ENCODE measurements at places on chromosomes 5 and 9. TPM values are rescaled to one million over a fixed set of nuclear protein-coding genes. Genes with fewer than 3 reads are reported as not detected.

Gene ADCY2
- total RNA-seq: 5.7 TPM

Gene AQP7
- 3.7 TPM for total RNA-seq

Gene NEURL1B
- 7.6 TPM for total RNA-seq

Gene PCDHB12
- total RNA-seq: 2.3 TPM

Gene LTC4S
- 4.0 TPM for total RNA-seq

Gene TUSC1
- 3.4 TPM for total RNA-seq

- H3K27me3 ChIP-seq: no peaks in the 10 kb centered on the region
- DNase-seq: no peak
- no peak overlapping the region for H3K4me3 ChIP-seq
- no peaks in the 10 kb centered on the region for H3K36me3 ChIP-seq
Measured at GRCh38 chr9:12133416-12133815, 559.8 kb upstream of the TYRP1 start.

GRCh38 chr5:103410172-103410571 is 151.6 kb downstream of the MACIR start:
- H3K4me3 ChIP-seq: no peak overlapping the region
- peaks cover 30% of the 10 kb centered on the region for H3K4me1 ChIP-seq
- H3K27me3 ChIP-seq: no peaks in the 10 kb centered on the region
- no peak for DNase-seq
- no peak overlapping the region for H3K27ac ChIP-seq
- no peaks in the 10 kb centered on the region for H3K36me3 ChIP-seq

GRCh38 chr9:17630531-17630949 is 51.7 kb downstream of the SH3GL2 start:
- no peak for DNase-seq
- H3K4me3 ChIP-seq: no peak overlapping the region
- no peak overlapping the region for H3K27ac ChIP-seq

GRCh38 chr5:158277276-158277675 is 418.3 kb upstream of the CLINT1 start:
- H3K27me3 ChIP-seq: peaks cover 5% of the 10 kb centered on the region
- H3K4me1 ChIP-seq: peaks cover 7% of the 10 kb centered on the region
- no peak overlapping the region for H3K4me3 ChIP-seq
- H3K27ac ChIP-seq: no peak overlapping the region

GRCh38 chr5:27652505-27652904 is 614.1 kb upstream of the CDH9 start:
- no peaks in the 10 kb centered on the region for H3K27me3 ChIP-seq
- H3K36me3 ChIP-seq: no peaks in the 10 kb centered on the region
- no peak overlapping the region for H3K27ac ChIP-seq
- no peak for DNase-seq
- no peaks in the 10 kb centered on the region for H3K4me1 ChIP-seq

- DNase-seq: no peak
- peaks cover under 1% of the 10 kb centered on the region for H3K27me3 ChIP-seq
- H3K4me1 ChIP-seq: no peaks in the 10 kb centered on the region
- no peaks in the 10 kb centered on the region for H3K36me3 ChIP-seq
- no peak overlapping the region for H3K27ac ChIP-seq
Measured at GRCh38 chr5:148471379-148471778, 87.6 kb downstream of the FBXO38 start.

DNA sequence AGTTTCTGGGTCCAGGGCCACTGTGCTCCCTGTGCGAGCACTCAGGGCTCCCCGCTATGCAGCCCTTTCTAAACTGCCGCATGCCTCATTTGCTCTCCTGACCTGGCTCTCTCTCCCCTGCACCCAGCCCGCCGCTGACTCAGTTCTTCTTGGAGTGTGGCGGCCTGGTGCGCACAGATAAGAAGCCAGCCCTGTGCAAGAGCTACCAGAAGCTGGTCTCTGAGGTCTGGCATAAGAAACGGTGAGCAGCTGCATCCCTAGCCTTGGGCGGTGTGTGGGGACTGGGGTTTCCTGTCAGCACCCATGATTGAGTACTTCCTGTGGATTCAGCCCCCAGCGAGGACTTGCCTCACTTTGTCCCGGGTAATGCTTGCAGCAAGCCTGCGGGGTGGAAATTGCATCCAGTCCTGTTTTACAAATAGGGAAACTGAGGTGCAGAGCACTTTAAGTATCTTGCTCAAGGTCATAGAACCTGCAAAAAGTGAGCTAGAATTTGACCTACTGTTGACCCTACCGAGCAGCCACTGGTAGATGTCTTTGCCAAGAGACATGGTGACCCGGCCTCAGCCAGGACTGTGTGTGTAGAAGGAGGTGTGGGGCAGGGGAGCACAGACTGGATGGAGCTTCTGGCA is 27.9 kb downstream of the USP20 start:
- no peak overlapping the region for H3K27ac ChIP-seq
- no peaks in the 10 kb centered on the region for H3K4me1 ChIP-seq
- peaks cover 18% of the 10 kb centered on the region for H3K36me3 ChIP-seq
- H3K4me3 ChIP-seq: no peak overlapping the region
- no peak for DNase-seq
